ENCODE measurements at places on chromosomes 13 and 19.

DNA sequence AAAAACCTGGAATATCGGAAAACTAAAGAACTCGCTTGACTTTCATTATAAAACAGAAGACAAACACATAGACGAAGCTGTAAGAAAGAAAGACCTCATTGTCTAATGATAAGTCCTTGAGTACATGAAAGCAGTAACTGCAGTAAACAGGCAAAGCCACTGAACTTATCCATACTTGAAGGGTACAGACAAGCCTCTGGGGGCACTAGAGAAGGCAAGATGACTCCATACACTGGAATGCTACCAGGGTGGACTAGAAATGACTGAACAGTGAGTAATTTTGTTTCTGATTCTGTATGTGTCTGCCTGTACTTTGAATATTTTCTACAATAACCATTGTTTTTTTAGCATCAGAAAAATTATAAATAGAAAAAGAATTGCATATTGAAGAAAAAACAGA, 507.9 kb downstream of the UQCRFS1 start:
- DNase-seq, result no peak

DNA sequence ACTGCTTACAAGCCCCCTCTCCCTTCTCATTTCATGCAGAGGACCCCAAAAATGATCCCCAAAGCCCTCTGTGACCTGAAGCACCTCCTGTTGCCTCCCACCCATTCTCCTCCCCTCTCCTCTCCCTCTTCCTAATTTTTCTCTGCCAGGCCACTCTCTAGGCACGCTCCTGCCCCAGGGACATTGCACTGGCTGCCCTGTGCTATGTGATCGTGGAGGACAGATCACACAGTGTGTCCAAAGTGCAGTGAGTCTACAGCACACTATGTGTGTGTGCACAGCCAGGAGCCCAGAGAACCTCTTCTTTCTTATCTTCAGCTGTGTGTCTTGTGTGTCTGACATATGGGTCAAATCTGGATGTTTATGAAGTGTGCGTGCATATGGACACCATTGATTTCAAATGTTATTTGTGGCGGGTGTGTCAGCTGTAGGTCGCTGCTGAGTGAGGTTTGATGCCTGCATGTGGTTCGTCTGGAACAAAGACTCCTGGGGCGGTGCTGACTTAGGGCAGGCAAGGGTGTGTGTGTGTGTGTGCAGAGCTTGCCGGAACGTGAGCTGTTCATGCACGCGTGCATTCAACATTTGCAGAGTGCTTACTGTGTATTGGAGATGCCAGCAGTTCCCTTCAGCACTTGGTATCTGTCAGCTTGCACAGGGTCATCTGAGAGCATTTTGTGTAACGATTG, 2.1 kb upstream of the KLHL26 start:
- no peak for DNase-seq

- DNase-seq, result no peak
These were observed 2.2 kb downstream of the RINL start for GRCh38 chr19:38875656-38876395.

DNA sequence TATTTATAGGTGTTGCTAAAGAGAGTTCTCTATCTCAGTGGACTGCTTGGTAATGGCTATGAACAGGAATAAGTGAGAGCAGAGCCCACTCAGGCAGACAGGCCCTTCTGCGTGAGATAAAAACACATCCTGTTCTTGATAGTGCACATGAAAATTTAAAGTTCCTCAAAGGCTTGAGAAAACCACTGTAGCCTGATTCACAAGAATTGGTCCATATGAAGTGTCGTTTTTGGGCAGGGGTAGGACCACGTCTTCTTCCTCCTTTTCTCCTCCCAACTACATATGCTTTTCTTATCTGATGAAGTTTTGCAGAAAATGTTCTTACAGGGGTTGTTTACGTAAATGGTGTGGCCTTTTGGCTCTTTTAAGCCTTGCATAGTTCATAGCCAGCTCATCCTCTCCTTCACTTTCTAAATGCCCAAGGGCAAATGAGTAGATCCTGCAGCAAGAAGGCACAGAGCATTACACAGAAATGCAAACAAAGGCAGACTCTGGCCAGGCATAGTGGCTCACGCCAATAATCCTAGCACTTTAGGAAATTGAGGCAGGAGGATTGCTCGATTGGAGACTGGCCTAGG, 53.8 kb downstream of the RNF6 start:
- no peak for DNase-seq

GRCh38 chr13:46372071-46372470, 15.0 kb downstream of the RUBCNL start:
- DNase-seq, result no peak

- no peak for DNase-seq
These were observed 17.3 kb downstream of the PARP4 start for GRCh38 chr13:24495151-24495729.

DNA sequence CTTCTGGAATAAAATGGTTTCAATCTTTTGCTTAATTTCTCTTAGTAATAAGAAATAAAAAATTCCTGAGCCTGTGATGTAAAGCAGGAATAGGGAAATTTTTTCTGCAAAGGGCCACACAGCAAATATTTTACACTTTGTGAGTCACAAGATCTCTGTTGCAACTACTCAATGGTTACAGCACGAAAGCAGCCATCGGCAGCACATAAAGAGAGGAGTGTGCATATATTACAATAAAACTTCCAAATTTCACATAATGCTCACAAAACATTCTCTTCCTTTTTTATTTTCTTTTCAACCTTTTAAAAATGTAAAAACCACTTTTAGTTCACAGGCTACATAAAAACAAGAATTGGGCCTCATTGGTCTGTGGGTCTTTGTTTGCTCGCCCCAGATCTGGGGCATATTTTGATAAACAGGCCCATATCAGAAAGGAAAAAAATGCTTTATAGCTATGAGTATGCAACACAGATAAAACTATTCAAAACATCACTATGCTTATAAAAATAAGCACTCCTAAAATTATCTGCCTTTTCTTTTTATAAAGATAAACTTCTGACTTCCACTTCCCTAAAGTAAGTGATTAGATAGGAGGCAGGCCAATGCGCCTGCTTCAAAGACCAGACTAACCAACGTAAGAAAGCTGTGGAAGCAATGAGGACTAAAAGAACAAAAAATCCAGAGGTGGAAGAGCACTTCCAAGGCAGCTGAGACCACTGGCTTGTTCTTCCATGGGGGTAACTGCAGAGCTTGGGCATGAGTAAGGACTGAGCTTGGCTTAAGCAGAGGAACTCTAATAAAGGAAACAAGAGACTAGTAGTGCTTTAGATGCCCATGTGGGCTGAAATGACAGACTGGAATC, 26.5 kb downstream of the MYCBP2 start:
- no peak for DNase-seq

DNA sequence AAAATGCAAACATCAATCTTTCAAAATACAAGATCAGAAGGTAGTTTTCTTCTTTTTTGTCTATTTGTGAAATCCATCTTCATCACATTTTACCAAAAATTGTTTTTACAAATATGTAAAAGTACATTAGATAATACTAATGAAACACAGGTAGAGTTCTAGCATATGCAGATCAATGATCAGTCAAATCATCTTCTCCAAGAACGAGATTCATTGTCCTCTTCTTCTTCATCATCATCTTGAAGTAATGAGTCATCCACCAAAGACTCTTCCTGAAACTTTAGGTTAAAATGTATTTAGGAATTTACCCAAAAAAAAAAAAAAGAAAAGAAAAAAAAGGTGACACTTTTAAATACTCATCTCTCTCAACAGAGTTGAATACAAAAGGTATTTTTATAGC, 85.6 kb downstream of the RBM26 start:
- no peak for DNase-seq

- no peak for DNase-seq
These were observed 32.5 kb downstream of the ZNF567 start for GRCh38 chr19:36719687-36720556.

GRCh38 chr13:67175836-67176459, 54.2 kb downstream of the PCDH9 start:
- no peak for DNase-seq

GRCh38 chr19:55392820-55393761, 7.4 kb downstream of the RPL28 start:
- no peak for DNase-seq

DNA sequence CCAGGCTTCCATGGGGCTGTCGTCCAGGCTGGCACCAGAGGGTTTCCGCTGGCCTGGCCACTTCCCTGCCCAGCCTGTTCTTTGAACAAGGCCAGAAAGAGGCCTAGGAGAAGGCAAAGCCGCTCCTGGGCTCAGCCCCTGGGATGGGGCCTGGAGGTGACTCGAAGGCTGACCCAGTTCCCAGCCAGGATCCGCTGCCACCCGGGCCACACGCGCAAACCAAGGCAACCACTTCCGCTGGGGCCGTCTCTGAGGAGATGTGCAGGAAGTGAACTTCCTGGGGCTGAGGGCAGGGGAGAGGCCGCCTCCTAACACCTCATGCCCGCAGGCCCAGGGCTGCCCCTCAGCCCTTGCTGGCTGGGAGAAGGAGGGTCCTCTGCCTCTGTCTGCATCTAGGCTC, 15.2 kb downstream of the PLEKHF1 start:
- no peak for DNase-seq

- no peak for DNase-seq
These were observed 33.2 kb upstream of the STARD13 start for GRCh38 chr13:33318744-33319143.

DNA sequence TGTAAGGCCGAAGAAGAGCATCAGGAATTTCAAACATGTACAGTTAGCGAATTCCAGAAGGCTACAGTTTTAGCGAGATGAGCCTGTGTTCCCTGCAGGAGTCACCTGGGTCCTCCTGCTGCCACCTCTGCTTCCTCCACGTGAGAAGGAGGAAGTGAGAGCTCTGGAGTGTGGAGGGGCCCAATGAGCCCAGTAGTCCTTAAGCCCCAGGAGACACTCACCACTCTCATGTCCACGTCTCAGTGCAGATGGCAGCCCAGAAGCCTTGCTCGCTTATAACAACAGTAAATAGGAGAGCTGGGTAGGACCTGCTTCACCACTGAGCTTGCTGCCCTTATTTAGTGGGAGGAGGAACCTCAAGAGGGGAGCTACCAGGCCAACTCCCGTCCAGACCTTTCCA, 44.3 kb downstream of the SERP2 start:
- no peak for DNase-seq

DNA sequence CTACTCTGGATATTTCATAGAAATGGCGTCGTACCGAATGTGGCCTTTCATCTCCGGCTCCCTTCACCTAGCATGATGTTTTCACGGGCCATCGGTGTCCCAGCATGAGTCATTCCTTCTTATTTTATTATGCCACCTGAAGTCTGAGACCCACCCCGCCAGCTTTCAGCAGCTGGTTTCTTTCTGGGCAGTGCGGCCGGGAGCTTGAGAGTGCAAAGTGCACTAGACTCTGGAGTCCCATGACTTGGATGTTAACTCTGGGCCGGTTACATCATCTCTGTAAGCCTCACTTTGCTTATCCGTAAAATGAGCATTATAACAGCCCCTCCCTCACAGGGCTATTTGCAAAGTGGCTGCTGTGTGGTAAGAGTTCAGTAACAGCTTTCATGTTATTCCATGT, 5.8 kb upstream of the KMT5C start:
- no peak for DNase-seq

DNA sequence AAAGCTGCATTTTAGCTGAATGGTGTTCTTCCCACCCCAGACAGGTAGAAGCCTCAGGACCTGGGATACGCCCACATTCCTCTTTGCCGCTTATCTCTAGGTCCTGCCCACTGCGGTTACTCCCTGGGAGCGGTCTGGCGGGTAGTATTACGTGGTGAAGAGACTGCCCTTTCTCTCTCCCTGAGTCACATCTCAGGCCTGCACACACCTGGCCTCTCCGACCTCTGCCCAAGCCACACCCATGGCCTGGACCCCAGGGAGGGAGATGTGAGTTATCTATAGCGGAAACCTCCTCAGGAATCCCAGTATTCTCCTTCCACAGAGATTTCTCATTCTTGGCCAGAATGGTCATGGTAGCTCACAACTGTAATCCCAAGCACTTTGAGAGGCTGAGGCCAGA, 17.3 kb downstream of the RHPN2 start:
- DNase-seq, result no peak

DNA sequence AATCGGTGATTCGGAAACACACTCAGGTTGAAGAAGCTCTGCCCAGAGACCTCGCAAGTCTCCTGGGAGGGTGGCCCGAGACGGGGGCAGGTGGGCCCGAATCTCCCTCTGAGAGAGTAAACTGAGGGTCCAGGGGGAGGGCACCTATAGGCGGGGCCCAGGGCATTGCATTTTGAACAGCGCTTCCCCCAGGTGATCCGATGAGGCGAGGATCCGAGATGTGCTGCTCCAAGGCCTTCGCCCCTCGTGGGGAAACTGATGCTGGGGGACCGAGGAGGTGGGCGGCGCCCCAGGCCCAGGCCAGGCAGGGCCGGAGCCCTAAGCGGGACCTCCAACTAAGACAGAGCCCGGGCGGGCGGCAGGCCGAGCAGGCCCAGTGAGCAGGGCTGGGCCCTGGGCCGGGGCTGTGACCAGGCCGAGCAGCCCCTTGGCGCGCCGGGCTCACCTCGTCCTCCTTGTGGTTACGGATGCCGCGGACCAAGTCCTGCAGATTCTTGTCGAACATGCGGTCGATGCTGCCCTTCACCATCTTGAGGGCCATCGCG, 500 bp downstream of the AP3D1 start:
- DNase-seq, result peak; percentile 52

GRCh38 chr19:30629086-30629485, 256.9 kb downstream of the ZNF536 start:
- no peak for DNase-seq

- no peak for DNase-seq
These were observed 36.2 kb downstream of the METTL21C start for GRCh38 chr13:102658660-102659059.

GRCh38 chr19:45766296-45766868, 2.7 kb downstream of the SIX5 start:
- no peak for DNase-seq

- no peak for DNase-seq
These were observed 13.5 kb downstream of the SNRNP70 start for GRCh38 chr19:49098795-49099194.

DNA sequence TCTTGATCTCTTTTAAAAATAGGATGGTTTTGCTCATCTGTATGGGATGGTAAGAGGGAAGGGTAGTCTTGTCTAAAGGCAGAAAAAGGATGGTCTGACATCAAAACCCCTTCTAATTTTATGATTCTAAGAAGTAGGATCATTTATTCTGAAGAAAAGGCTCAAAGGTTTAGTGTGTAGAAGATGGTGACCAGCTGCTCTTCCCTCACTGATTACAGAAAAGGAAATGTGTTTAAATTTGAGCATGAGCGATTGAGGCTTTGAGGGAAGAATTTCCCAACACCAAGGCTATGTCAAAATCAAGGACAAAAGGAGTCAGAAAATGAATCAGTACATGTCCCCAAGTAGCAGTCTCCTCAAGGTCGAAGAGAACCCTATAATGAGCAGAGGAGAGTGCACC, 909.8 kb downstream of the EFNB2 start:
- no peak for DNase-seq

All from substantia nigra (tissue), 51 donors.